Stomach (tissue), 19 donors: ENCODE measurements at places on chromosomes 6 and 20.

DNA sequence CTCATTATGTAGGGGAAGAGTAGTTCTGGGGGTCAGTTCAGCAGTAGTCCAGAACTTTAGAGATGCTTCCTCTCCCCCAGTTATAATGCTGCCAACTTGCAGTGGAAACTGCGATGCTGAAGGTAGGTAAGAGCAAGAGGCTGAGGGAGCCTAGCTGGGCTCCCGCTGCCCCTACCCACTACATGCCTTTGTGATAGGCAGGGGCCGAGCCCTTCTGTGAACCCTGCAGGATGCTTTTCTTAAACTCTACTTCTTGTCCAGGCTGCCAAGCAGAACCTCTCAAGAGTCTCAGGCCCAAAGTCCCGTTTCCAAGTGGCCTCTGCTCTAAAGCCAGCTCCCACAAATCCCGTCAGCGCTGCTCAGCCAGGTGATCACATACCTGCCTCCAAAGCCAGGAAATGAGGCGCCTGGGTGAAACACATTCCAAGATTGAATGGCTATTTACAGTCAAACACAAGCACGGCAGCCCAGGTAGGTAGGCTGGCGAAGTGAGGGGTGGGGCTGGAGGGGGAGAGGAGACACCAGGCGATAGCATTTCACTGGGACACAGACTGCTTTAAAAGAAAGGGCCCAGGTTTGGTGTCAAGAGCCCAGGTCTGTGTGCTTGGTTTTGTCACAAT, 150.7 kb downstream of the CD24 start:
- DNase-seq, result peak; percentile 84

- DNase-seq, result no peak
Measured at GRCh38 chr20:51634877-51635276, 92.4 kb upstream of the NFATC2 start.

GRCh38 chr20:11231742-11232648, 558.2 kb upstream of the JAG1 start:
- DNase-seq, result no peak

- DNase-seq, result no peak
Measured at GRCh38 chr6:74280130-74280692, 584.2 kb downstream of the CD109 start.

DNA sequence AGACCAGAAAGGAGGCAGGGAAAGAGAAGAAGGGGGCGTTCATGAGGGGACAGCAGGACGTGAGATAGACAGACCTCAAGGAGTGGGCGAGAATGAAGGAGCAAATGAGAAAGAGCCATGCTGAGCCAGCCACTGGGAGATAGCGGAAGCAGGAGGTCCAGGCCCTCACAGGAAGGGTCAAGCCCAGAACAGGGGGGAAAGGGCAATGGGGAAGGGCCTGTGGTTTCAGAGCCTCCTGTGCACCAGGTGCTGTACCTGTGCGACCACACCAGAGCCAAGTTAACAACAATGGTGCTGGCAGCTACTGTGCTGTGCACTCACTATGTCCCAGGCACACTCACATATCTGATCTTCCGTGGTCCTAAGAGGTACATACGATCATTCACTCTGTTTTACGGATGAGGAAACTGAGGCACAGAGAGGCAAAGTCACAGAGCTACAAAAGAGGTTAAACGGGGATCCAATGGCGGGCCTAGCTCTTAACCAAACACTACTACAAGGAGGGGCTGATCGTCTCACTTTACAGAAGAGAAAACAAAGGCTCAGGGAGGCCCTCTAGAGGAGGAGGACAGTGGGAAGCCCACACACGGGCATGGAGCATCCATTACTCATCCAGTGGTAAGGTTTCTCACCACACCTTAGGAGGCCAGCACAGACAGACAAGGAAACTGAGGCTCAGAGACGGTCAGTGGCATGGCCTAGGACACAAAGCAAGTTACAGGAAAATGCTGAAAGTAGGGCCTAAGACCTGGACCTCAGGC, 129.1 kb downstream of the PREX1 start:
- no peak for DNase-seq

DNA sequence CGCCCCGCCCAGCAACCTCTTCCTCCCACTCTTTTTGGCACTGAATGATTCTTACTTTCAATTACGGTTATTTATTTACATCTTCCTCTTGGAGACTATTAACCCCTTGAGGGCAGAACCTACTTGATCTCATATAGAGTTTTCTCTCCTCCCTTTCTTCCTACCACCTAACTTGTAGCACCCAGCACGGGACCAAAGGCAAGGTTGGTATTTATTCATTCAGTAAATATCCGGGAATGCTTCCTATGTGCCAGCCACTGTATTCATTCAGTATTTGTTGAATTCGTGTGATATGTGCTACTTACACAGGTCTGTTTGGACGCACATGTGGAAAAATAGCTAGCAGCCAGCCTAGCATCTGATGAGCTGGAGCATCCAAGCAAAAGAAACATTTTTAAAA, 1.3 kb upstream of the CNKSR3 start:
- DNase-seq, result no peak

DNA sequence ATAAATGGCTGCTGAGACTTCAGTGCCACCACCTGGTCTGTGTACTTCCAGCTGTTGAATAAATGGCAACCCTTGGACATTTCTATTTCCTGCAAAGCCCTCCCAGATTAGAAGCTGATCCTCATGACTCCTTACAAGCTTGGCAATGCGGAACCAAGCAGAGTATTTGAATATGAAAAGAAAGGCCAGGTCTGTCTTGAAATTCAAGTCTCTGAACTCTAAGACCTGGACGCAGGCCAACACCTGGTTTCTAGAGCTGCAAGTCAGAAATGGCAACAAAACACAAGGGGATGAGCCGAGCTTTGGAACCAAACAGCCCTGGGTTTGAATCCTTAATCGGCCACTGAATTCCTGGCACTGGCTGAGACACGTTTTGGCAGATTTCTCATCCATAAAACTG, 353.4 kb downstream of the PTPRT start:
- peak; percentile 42 for DNase-seq
